ENCODE measurements at places on chromosomes 11 and 22. TPM values are rescaled to one million over a fixed set of nuclear protein-coding genes. Genes with fewer than 3 reads are reported as not detected.
A peak's percentile ranks its signal among the peaks of the same experiment; 100 is the strongest.

FIBIN gene
- 0.25 TPM for total RNA-seq

TRIM48 gene
- not detected for total RNA-seq

CHRNA10 gene
- 2.4 TPM for total RNA-seq

POLR2F gene
- 52.5 TPM for total RNA-seq

CD59 gene
- total RNA-seq, result 268 TPM

OR8A1 gene
- not detected for total RNA-seq

DNA sequence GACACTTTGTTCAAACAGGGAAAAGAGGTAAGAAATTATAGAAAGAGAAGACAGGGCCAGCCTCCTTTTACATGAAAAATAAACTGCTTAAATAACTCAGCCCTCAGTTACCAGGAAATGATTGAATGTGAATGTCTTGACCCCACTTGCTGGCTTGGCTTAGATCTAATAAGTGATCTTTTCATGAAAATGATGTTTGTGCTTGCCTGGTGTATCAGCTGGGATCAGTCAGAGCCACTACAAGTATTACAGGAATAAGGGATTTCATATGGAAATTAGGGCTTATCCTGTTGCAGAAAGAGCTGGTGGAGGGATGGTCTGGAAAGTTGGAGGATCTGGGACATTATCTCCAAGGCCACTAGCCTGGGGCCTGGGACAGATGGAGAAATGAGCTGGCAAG, 51.8 kb downstream of the COMMD9 start:
- no peak for DNase-seq

DNA sequence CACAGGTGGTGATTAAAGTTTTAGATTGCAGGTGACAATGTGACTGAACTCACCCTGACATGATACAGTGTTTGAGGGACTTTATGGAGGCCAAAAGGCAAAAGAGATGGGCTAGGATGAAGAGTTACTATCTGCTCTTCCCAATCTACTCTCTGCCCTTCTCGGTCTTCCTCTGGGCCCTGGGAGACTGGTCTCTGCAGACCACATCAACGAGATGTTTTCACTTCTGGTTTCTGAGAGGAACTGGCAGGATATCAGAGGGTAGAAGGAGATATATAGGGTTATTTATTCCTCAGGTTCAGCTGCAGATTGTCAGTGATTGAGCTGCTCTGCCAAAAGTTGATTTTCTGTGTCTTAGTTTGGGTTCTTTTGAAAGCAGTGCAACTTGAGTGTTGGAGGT, 32.4 kb upstream of the CD44 start:
- DNase-seq, result no peak

- DNase-seq, result no peak
Observed at GRCh38 chr11:40125054-40125453, 1334.4 kb downstream of the LRRC4C start.

GRCh38 chr22:43014316-43014868, 557 bp downstream of the PACSIN2 start:
- DNase-seq, result peak; percentile 69

- DNase-seq, result peak; percentile 28
Observed at GRCh38 chr11:104705490-104706190, 192.6 kb downstream of the CASP12 start.

- DNase-seq, result peak; percentile 73
Observed at GRCh38 chr11:93493252-93493897, 49.8 kb downstream of the SMCO4 start.

- DNase-seq, result no peak
Observed at GRCh38 chr11:119486016-119486415, 63.0 kb upstream of the THY1 start.

DNA sequence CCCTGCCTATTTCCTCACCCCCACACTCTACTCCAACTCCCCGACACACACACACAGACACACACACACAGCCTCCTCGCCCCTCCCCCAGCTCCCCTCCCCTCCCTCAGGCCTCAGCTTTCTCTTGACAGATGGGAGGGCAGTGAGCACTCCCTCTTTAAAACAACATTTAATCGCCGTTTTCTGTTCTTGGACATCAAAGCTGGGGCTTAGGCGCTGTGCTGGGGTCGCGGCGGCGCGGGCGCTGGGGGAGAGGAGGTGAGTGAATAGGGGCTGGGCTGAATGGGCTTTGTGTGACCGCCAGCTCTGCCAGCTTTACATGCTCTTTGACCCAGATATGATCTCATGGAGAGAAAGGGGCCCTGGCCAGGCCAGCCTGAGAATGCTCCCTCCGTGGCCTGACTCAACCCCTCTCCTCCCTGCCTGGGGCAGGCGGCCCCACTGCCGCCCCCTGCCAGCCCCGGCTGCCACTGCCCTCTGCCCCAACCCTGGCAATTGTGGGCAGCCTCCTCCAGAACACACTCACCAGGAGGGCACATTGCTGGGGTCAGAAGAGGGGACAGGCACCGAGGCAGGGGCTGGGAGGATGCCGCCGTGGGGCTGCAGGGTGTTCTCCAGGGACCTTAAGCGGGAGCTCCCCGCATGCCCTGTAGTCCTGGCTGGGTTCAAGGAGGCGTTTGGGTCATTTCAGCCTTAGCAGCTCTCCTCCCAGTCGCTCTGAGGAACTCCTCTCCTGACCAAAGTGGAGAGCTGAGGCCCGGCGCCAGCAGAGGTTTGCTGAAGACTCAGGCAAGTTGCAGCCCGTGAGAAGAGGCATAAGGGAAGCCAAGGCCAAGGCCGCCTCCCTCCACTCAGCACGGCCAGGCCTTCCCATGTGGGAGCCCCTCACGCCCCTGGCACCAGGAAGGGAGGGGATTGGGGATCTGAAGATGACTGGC, 38.3 kb upstream of the NNMT start:
- DNase-seq, result no peak

- DNase-seq, result no peak
Observed at GRCh38 chr22:48740731-48741405, 1086.8 kb downstream of the BRD1 start.

DNA sequence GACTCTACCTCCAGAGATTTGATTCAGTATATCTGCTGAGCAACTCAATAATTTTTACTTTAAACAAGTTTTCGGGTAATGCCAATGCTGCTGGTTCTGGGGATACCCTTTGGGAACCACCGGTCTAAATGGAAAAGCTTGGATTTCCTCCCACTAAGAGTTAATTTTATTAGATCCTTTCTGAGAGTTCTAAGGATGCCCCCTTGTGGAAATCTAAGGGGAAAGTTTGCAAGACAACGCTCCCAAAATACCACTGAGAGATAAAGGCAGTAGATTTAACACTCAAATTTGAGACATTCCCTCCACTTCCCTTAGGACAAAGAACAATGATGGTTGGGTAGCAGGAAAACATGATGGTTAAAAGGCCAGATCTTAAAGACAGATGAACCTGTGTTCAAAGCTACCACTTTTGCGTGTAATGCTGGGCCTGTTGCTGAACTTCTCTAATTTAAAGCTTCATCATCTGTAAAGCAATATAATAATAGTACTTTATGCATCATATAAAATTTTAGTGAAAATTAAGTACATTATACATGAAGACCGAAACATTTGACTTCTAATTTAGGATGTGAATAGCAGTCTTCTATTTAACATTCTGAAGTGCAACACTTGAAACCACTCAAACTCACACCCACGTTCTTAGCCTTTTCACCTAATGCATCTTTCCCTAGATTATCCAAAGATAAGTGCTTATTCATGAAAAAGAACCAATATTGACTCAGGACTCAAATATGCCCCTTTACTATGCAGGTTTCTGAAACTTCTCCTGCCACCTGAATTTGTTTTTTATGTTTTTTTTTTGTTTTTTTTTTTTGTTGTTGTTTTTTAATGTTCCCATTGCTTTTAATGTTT, 110.1 kb upstream of the LUZP2 start:
- no peak for DNase-seq

- DNase-seq, result no peak
Observed at GRCh38 chr11:87391496-87391895, 353.8 kb downstream of the TMEM135 start.

Data from colonic mucosa (tissue), 4 donors.